ENCODE measurements at places on chromosomes 6 and 20. TPM values are rescaled to one million over a fixed set of nuclear protein-coding genes. Genes with fewer than 3 reads are reported as not detected.

DNA sequence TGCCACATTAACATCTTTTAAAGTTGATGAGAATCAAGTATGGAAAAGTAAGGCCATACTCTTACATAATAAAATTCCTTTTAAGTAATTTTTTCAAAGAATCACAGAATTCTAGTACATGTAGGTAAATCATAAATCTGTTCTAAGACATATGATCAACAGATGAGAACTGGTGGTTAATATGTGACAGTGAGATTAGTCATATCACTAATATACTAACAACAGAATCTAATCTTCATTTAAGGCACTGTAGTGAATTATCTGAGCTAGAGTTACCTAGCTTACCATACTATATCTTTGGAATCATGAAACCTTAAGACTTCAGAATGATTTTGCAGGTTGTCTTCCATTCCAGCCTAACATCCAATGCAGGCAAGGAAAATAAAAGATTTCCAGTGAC lies 11.6 kb downstream of the PLN start:
- no peak for DNase-seq

DNA sequence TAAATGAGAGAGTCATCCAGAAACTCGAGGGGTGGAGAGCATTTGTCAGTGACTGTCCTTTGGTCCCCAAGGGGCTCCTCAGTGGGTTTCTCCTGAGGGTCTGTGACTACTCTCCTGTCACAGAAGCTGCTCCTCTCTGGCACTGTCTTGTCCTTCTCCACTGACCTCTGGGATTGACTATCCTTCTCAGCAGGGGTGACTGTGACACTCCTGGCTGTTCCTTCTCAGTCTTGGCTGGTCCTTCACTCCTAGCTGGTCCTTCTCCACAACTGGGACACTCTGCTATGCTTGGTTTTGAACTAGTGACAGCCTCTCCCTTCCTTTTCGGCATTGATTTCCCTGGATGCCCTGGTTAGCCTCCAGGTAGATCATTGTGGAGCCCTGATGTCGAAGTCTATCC lies 33.5 kb downstream of the DYNLT1 start:
- DNase-seq, result no peak

The RAET1L gene
- total RNA-seq, result not detected

DNA sequence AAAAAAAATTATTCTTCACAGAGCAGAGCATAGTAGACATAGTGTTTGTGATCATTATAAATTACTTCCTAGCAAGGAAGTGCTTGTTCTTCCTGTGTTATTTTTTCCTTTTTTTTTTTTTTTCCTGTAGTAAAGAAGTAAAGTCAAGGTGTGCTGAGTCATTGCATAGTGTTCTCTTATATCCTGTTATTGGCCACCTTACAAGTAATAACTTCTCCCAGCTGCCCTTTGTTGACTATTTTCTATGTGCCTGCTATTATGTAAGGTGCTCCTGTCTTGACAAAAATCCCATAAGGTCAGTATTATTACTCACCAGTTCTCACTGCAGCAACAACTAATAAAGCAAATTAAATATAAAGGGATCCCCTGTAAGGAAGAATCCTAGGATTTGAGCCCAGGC lies 195.3 kb downstream of the GJA1 start:
- peak; percentile 28 for DNase-seq

GRCh38 chr6:119348096-119348747 lies 1.3 kb downstream of the MAN1A1 start:
- DNase-seq, result no peak

The SNX9 gene
- 22.5 TPM for total RNA-seq

- no peak for DNase-seq
Observed at GRCh38 chr20:13284830-13285229, 63.8 kb downstream of the ISM1 start.

GRCh38 chr20:50291254-50292078 lies 100.8 kb downstream of the CEBPB start:
- DNase-seq, result no peak

The CCM2L gene
- total RNA-seq, result not detected

DNA sequence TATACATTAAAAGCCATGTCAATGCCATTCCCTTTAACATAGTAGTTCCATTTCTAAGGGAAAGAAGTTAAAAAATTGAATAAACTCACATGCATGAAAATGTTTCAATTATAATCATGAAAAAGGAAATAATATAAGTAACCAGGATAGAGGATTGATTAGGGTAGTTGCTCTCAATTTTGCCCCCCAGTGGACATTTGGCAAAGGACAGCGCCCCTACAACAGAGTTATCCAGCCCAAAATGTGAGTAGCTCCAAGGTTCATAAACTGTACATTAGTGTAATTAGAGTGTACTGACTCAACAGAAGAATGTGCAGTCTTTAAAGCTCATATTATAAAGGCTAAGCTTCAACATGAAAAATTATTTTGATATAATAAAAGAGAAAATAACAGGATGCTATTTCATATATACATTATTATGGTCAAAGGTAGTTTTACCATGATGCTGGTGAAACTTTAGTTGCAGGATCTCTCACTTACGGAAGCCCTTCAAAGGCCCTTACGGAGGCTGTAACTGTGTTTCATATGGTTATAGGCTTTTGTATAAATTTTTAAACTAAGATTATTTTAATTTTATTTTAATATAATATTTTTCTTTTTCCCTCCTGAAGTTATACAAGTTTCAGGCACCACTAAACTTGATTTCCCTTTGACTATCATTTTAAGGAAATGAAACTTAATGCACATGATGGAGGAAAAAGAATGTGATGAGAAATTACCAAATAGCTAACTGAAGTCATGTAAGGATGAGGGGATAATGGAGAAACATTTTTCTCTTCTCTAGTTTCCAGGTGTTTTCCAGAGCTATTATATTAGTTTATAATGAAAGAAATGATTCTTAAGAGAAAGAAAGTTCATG lies 403.6 kb downstream of the PLCB1 start:
- no peak for DNase-seq

GRCh38 chr6:85461798-85462170 lies 11.9 kb downstream of the NT5E start:
- DNase-seq, result no peak

DNA sequence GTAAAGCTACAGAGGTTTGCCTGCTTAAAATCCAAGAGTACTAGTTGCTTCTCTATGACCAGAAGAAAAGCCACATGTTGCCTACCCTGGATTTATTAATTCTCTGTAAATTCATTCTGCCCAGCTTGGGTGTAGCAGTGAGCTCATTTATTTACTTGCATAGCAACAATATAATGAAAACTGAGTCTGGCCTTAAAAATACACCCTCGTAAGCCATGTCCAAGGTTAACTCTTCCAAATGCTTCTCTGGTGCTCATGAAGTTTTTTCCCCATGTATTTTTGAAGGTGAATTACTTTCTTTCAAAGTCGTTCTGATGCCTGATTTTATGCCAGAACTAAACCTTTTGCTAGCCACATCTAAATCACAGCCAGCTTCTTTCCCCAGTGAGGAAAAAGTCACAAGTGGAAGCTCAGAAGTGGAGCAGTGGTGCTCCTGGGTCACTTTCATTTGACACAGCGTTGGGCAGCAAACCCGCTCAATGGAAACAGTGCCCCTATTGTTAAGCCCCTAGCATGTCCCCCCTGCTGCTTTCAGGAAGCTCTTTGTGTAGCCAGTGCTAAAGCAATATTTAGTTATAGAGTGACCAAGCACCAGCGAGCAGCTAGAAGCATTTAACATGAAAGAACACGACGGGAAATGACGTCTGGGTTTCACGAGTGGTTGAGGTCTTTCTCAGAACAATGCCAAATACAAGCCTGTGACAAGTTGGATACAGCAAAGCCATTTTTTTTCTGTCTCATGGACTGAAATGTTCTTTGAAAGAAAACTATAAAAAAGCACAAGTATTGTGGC lies 29.8 kb downstream of the NEDD9 start:
- DNase-seq, result no peak

The SLC24A3 gene
- total RNA-seq, result not detected

The DNAAF9 gene
- 2.1 TPM for total RNA-seq

GRCh38 chr6:161838306-161839035 lies 564.6 kb upstream of the AGPAT4 start:
- no peak for DNase-seq

DNA sequence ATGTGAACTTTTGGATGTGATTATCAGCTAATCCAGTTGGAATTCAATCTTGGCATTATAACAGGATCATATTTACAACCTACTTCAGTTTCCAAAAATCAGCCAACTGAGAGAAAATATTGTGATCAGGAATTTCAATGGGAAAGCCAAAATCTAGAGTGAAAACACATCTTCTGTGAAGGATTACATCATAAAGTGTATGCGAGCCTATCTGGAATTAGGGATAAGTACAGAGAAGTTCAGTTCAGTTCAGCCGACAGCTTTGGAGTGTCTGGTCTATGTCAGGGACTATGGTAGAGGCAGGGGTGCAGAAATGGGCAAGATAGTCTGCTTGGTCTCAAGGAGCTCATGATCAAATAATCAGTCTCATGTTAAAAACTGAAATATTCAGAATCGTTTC lies 12.3 kb upstream of the PRIM2 start:
- no peak for DNase-seq

DNA sequence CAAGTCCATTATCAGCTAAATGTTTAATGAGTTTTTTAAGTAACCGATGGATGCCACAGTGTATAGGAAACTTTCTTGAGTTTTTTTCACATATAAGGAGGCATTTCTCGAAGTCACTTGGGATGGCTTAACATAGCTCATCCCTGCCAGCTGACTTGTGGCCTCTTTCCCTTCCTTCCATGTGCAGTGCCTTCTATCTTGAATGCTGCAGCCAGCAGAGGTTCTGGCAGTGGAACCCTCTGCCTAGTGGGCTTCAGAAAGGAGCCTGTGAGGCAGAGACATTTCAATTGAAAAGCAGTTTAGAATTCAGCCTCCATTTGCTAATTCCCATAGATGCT lies 51.9 kb downstream of the AKAP12 start:
- DNase-seq, result no peak

The RCAN2 gene
- total RNA-seq, result 0.22 TPM

The CST2 gene
- total RNA-seq, result not detected

The MAS1 gene
- not detected for total RNA-seq

DNA sequence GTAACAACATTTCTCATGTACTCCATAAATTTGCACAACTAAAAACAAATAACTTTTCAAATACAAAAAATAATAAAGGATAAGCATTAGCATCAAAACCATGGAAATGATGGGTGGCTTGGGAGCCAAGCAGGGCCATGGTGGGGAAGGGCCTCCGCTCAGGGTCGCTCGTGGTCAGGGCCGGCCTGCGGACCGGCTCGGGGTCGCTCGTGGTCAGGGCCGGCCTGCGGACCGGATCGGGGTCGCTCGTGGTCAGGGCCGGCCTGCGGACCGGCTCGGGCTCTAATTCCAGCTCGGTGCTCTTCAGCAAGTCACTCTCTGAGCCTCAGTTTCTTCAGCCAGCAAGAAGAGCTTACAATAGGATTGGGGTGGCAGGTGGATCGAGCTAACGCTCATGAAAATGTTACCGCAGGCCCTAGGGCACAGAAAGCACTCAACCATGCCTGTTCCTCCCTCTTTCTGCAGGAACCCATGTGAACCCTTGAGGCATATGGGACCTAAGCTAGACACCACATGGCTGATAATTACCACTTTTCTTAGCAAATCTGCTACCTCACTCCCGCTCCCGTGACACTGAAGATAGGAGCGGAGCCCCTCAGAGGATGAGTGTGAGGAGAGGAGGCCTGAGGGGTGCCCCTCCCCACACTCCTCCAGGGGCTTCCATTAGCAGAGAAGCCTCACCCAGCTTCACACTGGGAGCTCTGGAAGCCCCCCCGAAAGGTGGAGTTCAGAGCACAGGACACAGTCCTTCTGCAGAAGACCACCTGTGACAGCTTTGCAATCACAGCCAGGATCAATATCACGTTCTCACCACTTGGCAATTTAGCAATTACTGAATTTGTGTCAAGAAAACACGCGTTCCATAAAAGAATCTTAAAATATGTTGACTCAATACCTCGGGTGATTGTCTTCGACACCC lies 103.0 kb downstream of the PSMB1 start:
- no peak for DNase-seq

GRCh38 chr6:43033496-43034189 lies 12.2 kb downstream of the RRP36 start:
- DNase-seq, result no peak
